Bronchial epithelial cell (primary cell): ENCODE measurements at places on chromosomes 13 and 19.

GRCh38 chr19:41316306-41316920 lies 6.4 kb downstream of the CCDC97 start:
- no peak for DNase-seq

DNA sequence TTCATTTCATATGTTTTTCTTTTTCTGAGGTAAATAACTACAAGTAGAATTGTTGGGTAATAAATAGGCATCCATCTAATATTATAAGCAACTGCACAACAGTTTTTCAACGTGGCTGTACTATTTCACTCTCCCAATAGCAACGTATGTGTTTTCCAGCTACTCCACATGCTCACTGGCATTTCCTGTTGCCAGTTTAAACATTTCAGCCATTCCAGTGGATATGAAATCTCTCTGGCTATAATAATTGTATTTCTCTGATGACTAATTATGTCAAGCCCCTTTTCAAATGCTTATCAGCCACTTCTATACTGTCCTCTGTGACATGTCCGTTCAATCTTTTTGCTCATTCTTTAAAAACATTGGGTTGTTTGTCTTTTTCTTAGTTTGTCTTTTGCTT lies 26.8 kb upstream of the ALOX5AP start:
- DNase-seq: peak; percentile 69

DNA sequence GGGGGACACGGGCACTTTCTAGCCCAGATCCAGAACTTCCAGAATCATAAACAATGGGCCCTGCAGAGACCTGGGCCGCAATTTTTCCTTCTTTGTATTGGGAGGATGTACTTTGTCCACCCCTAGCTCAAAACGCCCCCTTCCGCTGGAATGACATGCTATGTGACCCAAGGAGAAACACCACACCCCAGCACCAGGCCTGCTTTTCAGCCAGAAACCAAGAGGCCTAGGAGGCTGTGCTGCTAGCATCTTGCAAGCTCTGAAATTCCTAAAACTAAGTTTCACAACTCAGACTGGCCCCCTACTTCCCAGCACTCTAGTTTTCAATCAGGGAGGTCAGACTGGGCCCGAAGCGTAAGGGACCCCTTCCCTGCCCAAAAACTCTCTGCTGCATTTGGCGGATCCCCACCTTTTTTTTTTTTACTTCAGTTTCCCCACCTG lies 538 bp downstream of the LSM4 start:
- DNase-seq: peak; percentile 55

GRCh38 chr13:48928757-48929430 lies 46.8 kb upstream of the FNDC3A start:
- DNase-seq: no peak

DNA sequence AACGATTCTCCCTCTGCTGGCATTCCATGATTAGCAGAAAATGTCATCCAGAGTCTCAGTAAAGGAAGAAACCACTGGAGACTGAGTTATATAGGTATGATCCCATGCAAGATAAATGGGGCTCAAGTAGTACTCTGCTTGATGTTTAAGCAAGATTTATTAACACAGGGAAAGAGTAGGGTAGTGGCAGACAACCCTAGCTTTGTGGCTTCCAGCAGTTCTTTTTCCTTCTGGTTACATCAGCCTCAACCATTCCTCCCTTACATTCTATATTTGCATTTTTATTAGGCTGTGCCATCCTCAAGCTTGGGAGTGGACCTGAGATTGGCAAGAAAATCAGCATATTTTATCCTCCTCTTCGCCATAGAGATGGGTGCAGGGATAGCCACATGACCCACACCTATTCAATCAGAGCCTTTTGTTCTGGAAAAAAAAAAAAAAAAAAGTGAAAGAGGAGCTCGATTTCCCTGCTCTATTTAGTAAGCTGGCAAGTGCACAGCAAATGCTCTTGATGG lies 402.1 kb downstream of the ZNF536 start:
- DNase-seq: no peak

- peak; percentile 51 for DNase-seq
These were observed at the start of gene SBNO2 for GRCh38 chr19:1173845-1174809. Gene SBNO2, minus strand, starts transcription at chr19:1174268. Its CDS starts 19,992 bp downstream, at chr19:1154276.

GRCh38 chr19:42185277-42185676 lies 32.2 kb downstream of the DEDD2 start:
- no peak for DNase-seq

DNA sequence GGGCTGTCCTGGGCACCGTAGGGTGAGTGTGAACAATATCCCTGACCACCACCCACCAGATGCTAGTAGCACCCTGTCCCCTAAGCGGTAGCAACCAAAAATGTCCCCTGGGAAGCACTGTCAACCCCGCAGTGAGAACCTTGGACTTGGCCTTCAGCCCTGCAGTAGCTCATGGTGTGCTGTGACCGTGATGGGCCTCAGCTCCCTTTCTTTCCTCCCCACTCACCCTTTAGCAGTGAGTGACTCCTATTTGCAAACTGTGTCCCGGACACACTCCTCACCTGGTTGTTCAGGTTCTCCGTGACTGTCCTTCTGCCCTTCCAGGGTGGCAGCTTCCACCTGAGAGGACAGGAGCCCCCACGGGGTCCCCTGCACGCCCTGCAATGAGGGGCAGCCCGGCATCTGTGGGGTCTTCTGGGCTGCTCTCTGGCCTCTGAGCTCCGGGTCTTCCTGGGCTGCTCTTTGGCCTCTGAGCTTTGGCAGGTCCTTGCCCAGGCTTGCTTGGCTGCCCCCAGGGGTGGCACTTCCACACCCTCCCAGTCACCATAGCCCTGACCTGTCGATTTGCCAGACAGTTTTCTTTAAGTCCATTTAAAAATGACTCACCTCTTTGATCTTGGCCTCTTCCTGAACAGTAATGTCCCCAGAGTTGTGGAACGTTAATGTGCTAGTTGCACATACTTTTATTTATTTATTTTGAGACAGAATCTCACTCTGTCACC lies 3.8 kb downstream of the KDM4B start:
- peak; percentile 48 for DNase-seq

DNA sequence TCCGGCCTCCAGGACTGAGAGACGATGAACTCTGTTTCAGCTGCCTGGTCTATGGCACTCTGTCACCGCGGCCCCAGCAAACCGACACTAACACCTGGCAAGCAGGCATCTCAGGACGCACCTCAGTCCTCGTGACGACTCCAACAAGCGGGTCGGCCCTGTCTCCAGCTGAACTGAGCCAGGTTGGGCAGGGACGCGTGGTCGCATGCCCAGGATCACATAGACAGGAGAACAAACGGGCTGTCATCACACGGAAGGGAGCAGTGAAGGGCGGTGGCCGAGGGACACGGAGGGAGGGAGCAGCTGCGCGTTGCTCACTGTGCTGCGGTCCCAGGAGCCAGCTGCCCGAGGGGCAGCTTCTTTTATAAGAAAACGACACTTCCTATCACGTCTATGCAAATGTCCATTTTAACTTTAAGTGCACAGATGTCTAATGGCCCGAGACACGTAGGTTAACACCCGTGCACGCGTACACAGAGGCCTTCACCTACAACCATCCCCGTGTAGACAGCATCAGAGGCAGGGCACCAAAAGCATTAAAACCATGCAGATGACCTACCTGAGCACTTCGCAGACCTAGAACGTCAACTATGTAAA lies 8.9 kb downstream of the SGTA start:
- DNase-seq: no peak

DNA sequence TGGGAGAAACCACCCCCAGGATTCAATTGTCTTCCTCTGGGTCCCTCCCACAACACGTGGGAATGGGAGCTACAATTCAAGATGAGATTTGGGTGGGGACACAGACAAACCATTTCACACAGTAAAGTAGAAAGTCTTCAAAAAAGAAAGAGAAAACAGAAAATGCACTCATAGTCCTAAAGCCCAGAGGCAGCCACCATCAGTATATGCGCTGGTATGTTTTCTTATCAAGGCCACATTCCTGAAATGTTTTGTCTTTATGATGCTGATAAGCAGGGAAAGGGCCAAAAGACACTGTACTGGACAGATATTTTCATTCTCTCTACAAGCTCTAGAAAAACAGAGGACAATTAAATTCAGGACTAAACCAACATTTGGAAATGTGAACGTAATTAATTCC lies 375.8 kb upstream of the TSHZ3 start:
- DNase-seq: no peak

GRCh38 chr13:109517517-109517916 lies 268.9 kb downstream of the IRS2 start:
- DNase-seq: peak; percentile 29

- no peak for DNase-seq
These were observed 12.6 kb downstream of the MKNK2 start for GRCh38 chr19:2038284-2039088.

DNA sequence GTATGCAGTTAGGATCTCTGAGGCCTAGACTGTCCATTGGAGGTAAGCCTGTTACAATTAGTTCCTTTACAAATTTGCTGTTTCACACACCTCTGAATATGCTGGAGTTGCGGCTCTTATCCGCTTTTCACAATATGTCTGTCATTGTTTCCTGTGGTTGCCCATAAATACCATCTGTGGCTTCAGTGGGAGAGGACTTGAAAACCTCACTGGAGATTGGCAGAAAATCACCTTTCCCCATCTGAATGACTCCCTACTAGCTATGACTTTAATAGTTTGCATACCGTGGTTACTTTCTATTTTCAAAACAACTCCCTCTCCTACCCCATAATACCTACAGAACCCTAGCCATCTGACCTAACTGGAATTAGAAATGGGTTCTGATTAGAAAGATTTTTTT lies 454.3 kb downstream of the PCDH17 start:
- DNase-seq: no peak

DNA sequence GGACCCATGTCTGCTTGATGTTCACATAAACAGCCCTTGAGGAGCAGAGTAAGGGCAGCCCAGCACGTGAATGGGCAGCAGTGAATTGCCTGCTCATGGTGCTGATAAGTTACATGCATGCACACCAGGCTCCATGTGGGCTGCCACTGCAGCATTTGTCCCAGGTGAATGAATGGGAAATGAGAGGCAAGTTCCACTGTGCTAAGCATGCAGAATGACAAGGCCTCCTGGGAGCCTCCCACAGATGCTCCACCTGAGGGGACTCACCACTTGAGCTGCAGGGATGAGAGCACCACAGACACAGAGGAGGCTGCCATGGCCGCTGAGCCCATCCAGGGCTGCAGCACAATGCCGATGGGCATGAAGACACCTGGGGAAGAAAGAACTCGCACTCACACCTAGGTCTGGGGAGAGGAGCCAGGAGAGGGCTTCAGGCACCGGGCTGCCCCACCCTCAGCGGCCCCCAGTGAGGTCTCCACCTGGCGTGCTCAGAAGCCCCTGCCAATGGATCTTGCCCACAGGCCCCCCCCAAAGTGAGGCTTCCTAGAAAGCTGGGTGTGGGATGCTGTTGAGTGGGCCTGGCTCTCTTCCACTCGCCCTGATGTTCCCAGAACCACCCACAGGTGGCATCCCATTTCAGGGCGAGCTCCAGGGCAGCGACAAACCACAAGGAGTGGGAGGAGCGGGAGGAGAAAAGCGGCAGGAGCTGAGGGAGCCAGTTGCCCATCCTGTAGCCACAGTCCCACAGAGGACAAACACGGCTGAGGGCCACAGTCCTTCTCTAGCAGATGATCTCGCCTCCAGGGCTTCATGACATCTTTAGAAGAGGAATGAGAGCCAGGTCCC lies 73.8 kb downstream of the CCDC70 start:
- DNase-seq: peak; percentile 20

GRCh38 chr13:95499811-95500712 lies 52.5 kb upstream of the CLDN10 start:
- DNase-seq: peak; percentile 28

DNA sequence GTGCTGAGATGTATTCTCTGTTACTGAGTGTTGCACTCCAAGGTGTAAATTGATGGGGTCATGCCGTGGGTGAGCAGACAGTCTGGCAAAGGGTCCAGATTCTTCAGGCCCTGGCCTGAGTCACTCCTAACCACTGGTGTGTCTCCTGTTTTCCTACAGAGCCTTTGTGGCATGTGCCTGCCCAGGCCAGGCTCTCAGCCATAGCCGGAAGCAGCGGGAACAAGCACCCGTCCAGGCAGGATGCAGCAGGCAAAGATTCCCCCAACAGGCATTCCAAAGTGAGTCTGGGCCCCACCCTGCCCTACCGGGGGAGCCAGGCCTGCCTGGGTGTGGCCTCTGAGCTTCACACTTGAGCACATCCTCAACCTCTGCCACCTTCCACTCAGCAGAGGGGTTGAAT lies 61.9 kb downstream of the DPF1 start:
- DNase-seq: peak; percentile 90
